ENCODE measurements at places on chromosomes 7 and 10.
A peak's percentile ranks its signal among the peaks of the same experiment; 100 is the strongest.

DNA sequence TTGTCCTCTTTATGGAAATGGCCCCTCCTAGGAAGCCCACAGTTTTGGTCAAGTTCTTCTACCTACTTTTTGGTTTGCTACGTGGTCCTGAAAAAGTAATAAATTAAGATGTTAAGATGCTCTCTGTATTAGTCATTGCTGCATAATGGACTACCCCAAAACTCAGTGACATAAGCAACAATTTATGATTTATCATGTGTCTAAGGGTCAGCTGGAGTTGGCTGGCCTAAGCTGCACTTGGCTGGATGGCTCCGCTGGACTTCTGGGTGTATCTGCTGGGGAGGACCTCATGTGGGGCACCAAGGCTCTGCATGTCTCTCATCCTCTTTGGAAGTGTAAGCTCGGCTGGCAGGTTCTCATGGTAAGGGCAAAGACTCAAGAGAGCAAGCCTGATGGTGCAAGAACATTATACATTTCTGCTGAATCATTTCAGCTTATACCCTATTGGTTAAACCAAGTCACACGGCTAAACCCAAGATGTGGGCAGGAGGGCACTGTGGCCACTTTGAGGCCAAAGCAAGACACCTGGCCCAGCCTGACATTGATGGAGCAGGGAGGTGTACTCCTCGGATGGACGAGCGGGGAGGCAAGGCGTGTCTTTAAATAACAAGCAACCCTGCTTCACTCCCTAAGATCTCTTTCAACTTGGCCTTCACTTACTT is 47.7 kb downstream of the TBXAS1 start:
- no peak for DNase-seq

DNA sequence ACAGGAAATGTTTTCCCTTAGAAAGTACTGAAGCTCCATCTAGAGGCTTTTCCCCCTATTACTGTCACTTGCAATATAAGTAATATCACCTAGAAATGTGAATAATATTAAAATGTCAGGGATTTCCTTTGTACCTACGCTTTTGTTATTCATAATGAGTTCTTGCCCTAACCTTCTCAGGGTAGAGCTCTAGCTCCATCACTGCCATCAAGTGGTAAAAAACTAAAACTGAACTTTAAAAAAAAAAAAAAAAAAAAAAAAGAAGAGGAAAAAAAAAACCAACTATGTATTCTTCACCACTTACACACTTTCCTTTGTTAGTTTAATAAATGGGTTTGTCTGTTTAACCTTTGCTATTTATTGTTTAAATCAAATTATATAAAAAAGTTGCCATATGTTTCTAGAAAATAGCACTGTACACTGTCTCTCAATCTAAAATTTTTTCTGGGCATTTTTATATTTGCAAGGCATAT is 49.9 kb downstream of the DNAJC1 start:
- no peak for DNase-seq

- DNase-seq: no peak
Observed at GRCh38 chr10:127009366-127009765, 104.1 kb downstream of the DOCK1 start.

GRCh38 chr10:28457110-28457509 is 75.8 kb upstream of the WAC start:
- no peak for DNase-seq

DNA sequence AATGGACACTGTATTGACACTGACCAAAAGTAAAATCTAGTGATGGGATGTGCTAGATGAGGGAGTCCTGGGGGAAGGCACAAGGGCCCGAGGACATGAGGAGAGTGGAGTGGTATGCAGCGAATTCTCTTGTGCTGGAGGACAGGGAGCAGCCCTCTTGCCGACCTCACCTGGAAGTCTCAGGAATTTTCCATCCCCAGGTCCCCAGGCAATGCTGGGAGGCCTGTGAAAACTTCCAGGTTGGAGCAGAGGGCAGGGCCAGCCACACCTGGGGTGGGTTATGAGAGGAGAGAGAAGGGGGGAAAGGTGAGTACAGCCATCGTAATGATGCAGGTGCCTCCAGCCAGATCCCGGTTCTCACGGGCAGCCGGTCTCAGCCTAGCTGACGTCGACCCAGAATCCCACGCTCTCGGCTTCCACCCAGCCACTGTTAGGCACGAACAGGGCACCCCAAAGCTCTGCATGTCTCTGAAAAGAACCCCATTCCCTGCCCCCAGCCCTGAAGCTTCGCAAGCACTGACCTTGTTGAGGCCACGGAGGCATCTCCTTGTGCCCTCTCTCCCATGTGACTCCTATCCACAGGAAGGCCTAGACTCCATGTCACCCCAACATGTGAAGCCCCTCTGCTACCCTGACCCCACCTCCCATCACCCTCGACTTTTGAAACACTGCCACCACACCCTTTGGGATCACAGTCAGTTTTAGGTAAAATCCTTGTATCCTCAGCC is 239.7 kb upstream of the MYO3A start:
- DNase-seq: no peak

DNA sequence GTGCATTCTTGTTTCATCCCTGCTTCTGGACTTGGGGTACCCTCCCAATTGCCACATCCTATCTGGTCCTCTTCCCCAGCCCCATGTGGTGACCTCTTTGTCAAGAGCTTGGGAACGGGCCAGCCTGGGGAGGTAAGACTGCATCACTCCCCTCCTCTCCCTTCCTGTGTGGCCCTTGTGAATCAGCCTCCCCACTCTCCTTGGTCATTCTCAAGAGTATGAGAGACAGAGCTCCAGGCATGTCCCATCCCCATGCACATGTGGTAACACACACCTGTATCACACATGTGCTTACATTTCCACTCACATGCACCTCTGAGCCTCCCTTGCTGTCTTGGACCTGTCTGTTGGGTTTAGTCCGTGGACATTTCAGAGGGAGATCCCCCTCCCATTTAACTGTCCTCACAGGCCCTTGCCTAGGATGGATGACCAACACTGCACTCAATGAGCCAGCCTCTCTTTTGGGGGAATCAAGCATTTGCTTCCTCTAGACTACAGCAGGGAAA is 2.6 kb downstream of the MRPL43 start:
- DNase-seq: no peak

DNA sequence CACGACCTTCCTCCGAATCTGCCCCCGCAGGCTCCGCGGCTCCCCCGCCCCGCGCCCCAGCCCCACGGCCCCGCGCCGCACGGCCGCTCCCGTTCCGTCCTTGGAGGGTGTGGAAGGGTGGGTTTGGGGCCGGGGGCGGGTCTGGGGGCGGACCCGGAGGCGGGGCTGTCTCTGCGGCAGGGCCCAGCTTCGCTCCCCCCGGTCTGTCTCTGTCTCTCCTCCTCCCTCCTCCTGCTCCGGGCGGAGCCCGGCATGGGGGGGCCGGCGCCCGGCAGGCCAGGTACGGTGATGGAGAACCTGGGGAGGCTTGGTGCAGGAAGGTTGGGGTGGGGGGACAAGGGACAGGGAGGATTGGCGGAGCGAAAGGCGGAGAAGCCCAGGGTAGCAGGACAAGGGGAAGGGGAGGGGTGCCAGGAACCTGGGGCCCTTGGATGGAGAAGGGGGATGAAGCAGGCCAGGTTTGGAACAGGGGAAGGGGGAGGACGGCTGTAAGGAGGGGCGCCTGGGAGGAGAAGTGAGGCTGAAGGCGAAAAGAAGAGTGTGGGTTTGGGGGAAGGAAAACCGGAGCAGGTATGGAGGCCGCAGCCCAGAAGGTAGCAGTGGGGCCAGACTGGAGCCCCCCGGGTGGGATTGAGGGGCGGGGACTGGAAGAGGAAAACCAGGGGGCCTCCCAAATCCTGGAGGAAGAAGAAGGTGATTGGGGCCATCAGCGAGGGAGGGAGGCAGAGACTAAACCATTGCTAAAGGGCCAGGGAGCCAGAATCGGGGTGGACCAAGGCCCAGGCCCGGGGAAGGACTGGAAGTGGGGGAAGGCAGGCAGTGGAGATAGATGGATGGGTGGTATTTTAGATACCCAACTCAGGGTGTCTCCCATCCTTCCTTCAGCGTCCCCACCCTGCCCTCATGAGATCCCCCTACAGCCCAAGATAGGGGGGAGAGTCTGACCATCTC is at the start of gene NYAP1:
TSS of gene NYAP1 (plus strand) at position 206 of the 951 bp plus-strand sequence. CDS start 1,385 bp downstream, outside the sequence.
- no peak for DNase-seq

DNA sequence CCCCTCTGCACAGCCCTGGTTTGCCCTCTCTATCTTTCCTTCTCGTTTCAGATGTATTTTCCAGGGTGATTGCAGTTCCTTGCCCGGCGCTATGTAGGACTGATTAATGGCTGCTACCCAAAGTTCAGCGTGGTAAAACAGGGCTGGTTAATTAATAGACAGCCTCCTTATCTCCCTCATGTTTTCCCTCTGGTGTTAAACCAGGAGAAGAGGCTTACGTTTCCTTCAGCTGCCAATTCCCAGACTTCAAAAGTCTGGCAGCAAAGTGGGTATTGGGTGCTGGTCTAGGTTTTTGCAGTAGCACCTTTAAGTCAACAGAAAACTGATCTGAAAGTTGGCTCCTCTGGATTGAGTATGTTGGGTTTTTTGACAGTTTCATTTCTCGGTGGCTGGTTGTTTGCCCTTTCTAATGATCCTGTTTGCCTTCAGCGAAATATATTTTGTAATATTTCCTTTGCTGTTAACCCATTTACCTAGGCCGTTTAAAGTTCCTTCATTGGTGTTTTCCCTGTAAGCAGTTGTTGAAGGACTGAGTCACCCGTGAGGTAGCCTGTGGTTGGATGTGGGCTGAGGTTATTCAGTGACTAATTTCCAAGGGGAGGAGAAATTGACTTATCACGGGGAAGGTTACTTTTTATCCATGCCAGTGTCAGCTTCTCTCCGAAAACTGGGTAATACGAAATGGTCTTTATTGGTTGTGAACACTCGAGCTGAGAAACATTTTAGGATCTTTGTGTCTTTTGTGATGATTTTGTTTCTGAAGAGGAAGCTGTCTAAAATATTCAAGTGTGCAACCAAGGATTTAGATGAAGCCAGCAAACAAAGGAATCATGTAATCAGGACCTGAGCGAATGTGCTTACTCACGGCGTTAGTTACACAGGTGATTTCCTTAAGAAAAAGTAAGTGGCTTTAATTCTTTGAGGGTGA is 257.2 kb downstream of the KIAA1217 start:
- DNase-seq: no peak

DNA sequence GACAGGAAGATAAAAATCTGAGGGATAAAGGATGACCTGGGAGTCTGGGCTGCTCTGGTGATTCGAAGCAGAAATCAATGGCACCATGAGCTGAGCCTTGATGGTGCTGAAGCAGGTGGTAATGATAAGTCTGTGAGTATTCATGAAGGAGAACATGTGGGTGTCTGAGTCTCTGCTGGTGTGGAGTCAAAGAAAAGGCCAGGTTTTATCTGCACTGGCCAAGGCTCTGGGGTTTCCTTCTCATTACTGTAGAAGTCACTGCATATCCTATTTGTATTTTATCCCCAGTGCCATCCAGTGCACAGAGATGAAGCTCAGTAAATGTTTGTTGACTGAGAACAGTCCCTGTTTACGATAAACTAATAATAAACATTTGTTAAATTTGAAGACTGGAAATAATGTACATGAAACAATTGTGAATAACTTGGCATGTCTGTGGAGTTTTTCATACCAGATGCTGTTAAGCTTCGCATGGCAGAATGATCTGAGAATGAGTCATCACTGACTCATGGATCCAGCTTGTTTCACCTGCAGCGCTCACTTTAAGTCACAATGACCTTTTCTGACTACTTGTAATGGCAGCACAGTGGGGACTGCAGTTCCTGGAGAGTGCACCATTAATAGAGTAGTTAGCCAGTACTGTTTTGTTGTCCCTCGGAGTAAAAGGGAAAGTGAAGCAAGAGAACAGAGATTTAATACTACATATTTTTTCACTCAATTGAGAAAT is 538.5 kb downstream of the HTR7 start:
- no peak for DNase-seq

- DNase-seq: no peak
Observed at GRCh38 chr7:34111031-34111430, 205.7 kb downstream of the BMPER start.

DNA sequence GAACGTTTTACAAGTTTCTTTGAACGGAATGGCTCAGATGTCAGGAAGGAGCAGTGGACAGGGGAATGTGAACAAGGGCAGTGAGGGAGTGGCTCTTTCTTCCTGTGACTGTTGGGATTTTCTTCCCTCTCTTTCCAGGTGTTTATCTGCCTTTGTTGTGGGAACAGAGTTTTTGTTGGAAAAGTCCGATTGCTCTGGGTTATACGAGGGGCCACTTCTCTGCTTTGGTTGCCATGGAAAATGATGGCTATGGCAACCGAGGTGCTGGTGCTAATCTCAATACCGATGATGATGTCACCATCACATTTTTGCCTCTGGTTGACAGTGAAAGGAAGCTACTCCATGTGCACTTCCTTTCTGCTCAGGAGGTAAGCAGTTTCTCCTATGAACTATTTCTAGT is 41.4 kb downstream of the ZRANB1 start:
- no peak for DNase-seq

- DNase-seq: no peak
Observed at GRCh38 chr7:151238924-151239836, 6.9 kb downstream of the CHPF2 start.

DNA sequence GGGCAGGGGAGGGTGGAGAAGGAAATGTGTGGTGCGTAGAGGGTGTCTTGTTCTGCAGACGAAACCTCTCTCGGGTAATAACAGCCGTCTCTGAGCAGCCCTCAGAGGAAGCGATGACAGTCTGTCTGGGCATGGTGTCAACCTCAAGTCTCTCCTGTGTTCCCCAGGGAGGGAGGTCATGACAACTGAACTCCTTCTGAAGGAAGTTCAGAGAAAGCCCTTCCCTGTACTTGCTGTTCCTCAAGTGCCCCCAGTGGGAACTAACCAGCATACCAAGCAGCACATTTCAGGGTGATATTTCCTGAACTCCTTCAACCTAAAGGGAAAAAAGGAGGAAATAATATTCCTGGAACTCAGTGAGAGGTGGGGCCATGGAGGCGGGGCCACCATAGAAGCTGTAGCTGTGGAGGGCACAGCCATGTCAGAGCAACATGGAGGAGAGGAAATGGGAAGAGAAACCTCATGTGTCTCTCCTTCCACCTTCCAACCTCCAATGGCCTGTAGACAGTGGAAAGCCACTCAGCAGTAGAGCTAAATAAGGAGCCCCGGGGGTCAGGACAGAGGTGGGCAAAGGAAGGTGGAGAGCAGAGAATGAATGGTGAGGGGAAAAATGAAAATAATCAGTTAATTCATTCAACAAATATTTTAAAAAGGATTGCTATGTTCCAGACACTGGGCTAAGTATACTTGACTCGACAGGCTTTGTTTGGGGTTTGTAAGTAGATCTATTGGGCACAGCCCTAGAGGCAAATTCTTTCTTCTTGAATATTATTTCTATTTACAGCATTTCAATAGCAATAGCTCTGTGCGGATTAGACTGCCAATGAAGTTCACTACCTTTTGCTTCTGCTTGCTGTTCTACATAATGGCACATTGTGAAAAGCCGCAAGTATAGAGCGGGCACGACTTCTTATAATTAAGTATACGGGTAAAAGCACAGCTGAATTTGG is 61.0 kb upstream of the AOAH start:
- DNase-seq: peak; percentile 71

Data from ascending aorta (tissue), 2 donors.